ENCODE measurements at places on chromosomes 13 and 19.

- DNase-seq, result no peak
Observed at GRCh38 chr13:27627380-27627779, 5.7 kb downstream of the POLR1D start.

- DNase-seq, result no peak
Observed at GRCh38 chr13:26202365-26202972, 19.6 kb downstream of the RNF6 start.

- DNase-seq, result no peak
Observed at GRCh38 chr19:30780032-30780431, 407.8 kb downstream of the ZNF536 start.

GRCh38 chr19:35513628-35514281, at the start of gene DMKN:
DMKN (minus strand) TSS chr19:35513649; CDS start chr19:35513475, 174 bp downstream.
- peak; percentile 44 for DNase-seq

GRCh38 chr13:49315036-49315565, 67.4 kb downstream of the CDADC1 start:
- no peak for DNase-seq

- no peak for DNase-seq
Observed at GRCh38 chr13:106003651-106004050, 531.8 kb downstream of the EFNB2 start.

DNA sequence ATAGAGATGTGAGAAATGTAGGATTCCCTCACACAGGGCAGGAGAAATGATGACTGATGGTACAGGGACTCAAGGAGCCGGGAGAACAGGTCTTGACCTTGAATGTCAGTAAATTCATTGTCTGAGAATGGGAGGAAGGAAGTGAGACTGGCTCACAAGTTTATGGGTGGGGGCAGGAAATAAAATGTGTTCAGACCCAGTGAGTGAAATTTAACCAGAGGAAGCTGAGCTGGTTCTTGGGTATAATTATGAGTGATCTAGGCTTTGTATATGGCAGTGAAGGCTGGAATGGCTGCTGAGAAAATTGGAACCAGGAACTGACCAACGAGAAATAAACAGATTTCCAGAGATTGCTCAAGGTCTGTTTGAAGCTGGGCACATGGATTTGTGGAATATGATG, 6.3 kb upstream of the IGSF23 start:
- no peak for DNase-seq

GRCh38 chr13:108225440-108225839, 7.2 kb downstream of the ABHD13 start:
- DNase-seq, result no peak

GRCh38 chr13:100124265-100124664, 35.4 kb downstream of the PCCA start:
- no peak for DNase-seq

GRCh38 chr19:46718934-46719622, 2.2 kb upstream of the PRKD2 start:
- DNase-seq, result no peak

DNA sequence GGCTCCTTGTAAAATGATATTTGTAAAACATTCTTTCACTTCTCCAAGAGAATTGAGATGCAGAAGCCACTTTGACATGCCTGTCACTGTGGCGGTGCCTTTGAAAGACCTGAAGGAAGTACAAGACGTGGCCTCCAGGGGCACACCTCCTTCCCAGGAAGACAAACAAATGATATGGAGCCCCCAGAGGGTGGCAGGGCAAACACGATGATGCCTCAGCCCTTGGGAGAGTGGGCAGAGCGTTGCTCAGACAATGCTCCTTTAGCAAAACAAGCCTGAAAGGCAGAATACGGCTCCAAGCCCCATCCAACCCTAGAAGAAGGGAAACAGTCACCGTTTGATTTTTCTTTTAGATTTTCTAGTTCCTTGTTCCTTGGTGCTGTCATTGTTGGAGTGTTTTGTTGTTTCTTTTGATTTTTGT, 9.2 kb upstream of the ATP12A start:
- no peak for DNase-seq

DNA sequence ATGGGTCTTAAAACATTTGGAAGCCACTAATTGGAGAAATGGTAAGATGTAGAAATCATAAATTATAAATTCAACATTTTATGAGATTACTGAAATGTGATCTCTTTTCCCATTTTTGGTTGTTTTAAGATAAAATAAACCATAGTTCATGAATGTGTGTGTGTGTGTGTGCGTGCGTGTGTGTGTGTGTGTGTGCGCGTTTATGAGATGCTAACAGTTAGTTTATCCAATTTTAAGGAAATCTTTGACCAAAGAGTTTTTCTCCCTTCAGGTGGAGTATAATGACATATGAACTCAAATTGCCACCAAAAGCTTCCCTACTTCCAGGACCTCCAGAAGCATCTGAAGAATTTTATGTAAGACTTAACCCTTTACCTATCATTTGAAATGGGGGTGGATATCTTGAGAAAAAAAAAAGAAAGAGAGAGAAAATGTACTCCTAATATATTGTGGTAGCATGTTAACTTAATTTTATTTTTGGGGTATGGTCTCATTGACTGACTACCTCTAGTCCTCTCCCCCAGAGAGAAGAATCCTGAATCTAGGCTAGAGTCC, 98.1 kb upstream of the AKAP11 start:
- no peak for DNase-seq

GRCh38 chr13:98524793-98525192, 52.1 kb downstream of the STK24 start:
- no peak for DNase-seq

- no peak for DNase-seq
Observed at GRCh38 chr13:32267836-32268439, 47.2 kb downstream of the ZAR1L start.

- DNase-seq, result no peak
Observed at GRCh38 chr19:39778763-39779162, at the start of gene LEUTX. LEUTX (plus strand) TSS chr19:39778854; CDS start chr19:39778921, 67 bp downstream.

GRCh38 chr13:73715911-73716510, 418.2 kb downstream of the KLF12 start:
- DNase-seq, result no peak

DNA sequence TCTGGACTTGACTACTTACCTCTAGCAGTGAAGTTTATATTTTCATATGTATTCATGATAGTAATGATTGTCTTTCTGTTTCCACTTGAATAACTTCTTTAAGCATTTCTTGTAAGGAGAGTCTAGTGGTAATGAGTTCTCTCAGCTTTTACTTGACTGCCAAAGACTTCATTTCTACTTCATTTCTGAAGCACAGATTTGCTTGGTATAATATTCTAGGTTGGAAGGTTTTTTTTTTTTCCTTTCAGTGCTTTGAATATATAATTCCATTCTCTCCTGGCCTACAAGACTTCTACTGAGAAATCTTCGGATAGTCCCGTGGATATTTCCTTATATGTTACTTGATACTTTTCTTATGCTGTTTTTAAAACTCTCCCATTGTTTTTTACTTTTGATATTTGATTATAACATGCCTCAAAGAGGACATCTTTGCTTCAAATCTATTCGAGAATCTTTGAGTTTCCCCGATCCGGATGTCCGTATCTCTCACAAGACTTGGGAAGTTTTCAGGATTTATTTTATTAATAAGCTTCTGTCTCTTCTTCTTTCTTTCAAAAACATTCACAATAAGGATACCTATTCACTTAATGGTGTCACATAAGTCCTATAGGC, 1560.0 kb downstream of the PCDH9 start:
- no peak for DNase-seq

DNA sequence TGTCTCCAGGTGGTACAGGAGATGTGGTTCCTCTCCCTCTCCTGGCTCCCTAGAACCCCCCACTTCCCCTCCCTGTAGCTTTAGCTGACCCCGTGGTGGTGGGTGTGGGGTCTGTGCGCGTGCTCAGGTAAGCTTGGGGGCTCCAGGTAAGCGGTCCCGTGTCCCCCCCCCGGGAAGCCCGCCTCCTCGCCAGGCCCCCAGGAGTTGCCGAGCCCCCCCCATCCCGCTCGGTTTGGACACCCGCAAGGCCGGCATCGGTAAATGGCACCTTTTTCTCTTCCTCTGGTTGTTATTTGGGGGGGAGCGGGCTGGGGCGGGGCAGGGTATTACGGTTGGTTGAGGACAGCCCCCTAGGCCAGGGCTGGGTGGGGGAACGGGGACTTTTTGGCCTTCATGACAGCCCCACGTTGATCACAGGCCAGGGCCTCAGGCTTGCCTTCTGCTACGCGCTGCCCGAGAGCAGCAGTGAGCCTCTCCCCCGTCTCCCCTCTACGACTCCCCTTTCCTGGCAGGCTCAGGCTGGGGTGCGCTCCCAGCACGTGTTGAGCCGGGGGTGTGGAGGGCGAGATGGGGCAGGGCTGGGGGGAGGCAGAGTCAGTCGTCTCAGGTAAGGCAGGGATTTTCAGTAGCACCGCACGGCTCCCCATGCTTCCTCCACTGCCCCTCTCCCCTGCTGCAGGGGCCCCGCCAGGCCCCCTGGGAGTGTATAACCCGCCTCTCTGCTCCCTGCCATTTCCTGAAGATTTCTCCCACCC, 10.7 kb upstream of the LIN7B start:
- DNase-seq, result no peak

- no peak for DNase-seq
Observed at GRCh38 chr19:54526972-54527371, 24.3 kb downstream of the LAIR2 start.

GRCh38 chr19:39768334-39768733, 10.3 kb upstream of the LEUTX start:
- no peak for DNase-seq

All from upper lobe of left lung (tissue), 6 donors.